Stimulated activated CD4-positive, alpha-beta T cell treated with anti-CD3 and anti-CD28 coated beads, TNF-alpha, amount 100 ng/mL, for 4 hours (primary cell): ENCODE measurements at places on chromosomes 11 and 22.

- DNase-seq, result no peak
These were observed 33.7 kb upstream of the APOBEC3A start for GRCh38 chr22:38923463-38924346.

DNA sequence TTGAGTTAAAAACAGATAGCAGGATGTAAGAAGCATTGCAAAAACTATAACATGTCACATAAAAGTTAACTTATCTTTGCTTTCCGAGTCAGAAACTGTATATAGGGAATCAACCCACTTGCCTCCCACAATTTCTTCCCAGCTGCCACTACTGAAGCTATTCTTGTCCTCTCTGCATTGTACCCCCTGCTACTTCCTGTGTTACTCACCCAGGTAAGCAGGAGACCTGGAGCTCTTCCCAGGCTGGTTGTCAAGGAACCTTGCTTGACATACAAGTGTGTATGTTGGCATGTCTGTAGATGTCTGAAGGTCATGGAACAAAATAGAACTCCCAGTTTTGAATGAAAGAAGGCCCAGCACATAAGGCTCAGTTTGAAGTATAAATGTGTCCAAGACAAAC lies 74.3 kb upstream of the LRRC4C start:
- DNase-seq, result no peak

DNA sequence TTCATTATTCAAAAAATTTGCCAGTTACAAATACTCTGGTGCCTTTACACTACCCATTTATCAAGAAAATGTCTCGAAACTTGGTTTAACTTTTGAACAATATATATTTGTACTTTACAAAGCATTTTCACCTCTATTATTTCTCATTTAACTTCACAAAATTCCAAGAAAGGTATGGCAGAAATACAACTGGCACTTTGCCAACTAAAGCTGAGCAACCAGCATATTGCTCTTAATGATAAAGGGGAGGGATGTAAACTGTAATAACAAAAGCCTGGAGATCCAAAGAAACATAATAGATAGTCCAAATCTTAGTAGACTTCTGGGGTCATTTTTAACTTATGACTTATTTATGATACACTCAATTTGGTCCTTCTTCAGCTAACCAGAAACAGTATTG lies 7.7 kb downstream of the PITPNB start:
- no peak for DNase-seq

- DNase-seq, result no peak
These were observed 46.1 kb upstream of the HSPA8 start for GRCh38 chr11:123107945-123108495.

GRCh38 chr11:17992916-17993315 lies 19.9 kb downstream of the SERGEF start:
- no peak for DNase-seq

DNA sequence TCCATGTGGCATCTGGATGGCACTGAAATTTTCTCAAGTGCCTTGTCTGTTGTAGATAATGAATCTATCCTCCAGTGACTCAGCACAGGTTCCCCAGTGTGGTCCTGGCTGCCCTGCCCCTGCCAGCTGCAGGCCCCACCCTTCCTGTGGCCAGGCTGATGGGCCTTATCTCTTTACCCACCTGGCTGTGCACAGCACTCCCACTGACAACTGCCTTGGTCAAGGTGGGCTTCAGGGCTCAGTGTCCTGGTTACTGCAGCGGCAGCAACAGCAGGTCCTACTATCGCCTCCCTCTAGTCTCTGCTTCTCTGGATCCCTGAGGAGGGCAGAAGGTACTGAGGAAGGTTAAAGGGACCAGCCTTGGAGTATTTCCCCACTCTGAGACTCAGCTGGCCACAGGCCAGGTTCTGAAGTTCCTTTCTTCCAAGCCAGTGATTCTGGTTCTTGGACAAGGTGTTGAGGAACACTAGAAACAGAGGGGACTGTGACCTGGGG lies 3.1 kb downstream of the HMBS start:
- DNase-seq, result no peak

DNA sequence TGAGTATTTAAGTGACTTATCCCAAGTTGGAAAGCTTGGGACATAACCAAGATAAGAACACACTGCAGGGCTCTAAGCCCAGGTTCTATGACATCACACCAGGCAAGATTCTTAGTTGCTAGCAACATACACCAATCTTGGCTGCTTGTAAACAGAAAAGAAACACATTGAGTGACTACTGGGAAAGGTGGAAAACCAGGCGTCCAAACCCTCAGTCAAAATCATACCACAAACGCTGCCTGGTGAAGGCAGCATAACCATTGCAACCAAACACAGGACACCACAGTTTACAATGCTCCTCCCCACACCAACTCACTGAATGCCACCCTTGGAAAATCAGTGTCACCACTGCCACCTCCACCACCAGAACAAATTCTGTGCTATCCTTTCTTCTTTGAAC lies 379.9 kb downstream of the TTC28 start:
- no peak for DNase-seq

- DNase-seq, result no peak
These were observed 1133.4 kb upstream of the CCDC90B start for GRCh38 chr11:84419616-84420015.

- DNase-seq, result no peak
These were observed 5.3 kb downstream of the PELI3 start for GRCh38 chr11:66472054-66472453.

DNA sequence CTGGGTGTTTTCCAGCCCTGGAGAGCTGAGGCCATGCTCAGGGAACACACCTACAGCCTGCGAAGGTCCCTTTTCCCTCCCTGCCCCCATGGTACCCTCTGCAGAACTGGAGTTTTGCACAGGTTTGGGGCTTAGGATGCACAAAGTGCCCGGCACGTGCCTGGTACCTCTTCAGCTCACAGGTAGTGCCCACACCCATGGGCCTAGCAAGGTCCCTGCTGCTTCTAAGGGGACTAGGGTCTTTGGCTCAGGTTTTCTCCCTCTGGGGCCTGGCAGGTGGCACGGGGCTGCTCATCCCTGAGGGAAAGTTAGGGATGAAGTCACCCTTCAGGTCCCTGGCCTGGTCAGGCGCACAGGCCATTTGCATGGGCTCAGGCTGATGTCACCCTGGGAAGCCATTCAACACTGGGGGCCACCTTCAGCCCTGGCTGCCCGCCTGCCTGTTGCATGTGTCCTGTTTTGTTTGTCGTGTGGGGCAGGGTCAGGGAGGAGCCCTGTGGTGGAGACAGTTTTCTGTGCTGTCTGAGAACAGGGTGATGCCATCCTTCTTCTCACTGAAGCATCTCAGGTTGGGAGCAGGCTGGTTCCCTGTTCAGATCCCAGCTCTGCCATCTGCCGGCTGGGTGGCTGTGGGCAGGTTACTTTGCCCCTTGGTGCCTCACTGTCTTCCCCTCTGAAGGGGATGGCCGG lies 68.3 kb upstream of the CRYBB3 start:
- DNase-seq, result no peak

DNA sequence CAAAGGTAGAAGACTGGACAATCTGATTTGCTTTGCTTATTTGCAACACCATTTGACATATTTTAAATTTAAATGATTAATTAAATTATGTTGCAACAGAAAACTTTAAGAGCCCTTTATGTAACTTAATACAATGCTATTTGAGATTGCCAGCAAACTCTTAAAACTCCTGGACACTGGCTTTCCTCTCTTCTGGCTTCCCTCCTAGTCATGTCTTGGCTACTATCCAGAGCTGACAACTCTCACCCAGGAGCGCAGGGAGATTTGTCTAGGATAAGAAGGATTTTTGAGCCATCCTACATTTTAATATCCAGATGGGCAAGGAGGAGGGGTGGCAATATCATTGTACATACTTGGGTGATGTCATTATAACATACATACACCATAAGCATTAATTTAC lies 134.3 kb downstream of the ELP4 start:
- DNase-seq, result no peak

- DNase-seq, result no peak
These were observed 133.5 kb downstream of the CACNA1I start for GRCh38 chr22:39703928-39704639.

DNA sequence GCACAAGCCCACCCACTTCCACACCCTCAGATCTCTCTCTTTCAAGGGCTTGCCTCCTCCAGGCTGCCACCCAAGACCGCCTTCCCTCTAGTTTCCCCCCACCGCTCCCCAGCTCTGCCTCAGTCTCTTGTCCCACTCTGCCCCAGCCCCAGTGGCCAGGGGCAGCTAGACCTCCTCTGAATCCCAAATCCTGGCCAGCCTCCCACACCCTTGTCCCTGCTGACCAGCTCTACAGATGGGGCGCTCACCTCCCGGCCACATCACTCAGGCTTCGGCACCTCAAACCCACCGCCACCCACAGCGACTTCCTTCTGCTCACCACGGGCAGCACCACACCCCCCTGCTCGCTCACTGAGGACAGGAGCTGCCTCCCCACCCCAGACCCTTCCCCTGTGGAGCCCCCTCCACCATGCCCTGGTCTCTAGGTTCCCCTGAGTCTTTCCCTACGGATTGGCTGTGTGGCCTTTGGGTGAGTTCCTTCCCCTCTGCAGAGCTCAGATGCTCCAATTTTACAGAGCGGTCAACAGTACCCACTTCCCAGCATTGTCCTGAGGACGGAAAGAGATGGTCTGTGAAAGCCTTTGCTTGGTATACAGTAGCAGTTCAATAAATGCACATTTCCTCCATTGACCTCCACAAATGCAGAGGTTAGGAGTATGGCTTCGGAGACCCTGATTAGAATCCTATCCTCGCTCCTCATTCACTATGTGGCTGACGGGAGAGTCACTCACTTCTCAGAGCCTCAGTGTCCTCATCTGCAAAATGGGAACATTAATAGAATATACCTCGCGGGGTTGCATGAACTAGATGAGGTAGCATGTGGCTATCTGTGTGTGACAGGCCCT lies 11.5 kb upstream of the SPI1 start:
- DNase-seq, result no peak
